GM04503 (cell line): ENCODE measurements at places on chromosomes 2 and 18.

DNA sequence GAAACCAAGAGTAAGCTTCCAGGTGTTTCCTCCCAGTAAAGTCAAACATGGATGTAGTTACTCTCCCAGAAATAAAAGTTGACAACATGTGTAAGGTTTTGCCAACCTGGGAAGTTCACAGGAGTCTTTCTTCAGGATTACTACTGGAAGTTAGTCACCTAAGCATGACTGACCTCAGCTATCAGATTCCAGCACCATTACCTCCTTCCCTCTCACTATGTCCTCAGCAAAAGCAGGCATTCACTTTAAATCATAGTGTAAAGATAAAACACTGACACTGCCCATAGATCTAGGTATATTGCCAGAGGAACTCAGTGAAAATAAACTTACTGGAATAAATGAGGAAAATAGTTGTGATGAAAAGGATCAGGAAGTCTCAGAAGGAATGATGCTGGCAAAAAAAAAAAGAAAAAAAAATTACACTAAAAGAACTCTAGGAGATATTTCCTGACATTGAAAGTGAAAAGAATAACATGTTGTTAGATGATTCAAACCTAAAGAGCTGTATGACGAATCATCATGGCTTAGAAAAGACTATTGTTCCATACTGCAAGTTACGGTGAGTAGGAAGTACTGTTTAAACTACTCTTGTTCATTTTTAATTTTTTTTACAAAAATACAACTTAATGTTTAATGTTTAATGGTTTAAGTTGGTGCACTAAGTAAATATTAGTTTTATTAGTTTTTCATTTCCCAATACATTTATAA, 484.5 kb upstream of the ZNF804A start:
- no peak for DNase-seq

GRCh38 chr2:202821206-202822160, 50.1 kb downstream of the ICA1L start:
- no peak for DNase-seq

DNA sequence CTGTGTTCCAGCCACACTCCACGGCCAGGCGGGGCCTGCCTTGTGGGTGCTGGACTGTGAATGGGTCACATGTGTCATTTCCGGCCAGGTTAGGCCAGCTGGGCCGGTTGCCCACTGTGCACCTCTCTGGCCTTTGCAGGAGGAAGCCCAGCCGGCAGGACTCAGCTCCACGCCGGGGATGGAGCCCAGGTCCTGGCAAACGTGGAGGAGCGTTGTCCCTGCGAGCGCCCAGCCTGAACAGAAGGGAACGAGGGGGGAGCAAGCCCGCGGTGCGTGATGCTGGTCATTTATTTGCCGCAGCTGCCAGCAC, 152.9 kb downstream of the PXDN start:
- no peak for DNase-seq

DNA sequence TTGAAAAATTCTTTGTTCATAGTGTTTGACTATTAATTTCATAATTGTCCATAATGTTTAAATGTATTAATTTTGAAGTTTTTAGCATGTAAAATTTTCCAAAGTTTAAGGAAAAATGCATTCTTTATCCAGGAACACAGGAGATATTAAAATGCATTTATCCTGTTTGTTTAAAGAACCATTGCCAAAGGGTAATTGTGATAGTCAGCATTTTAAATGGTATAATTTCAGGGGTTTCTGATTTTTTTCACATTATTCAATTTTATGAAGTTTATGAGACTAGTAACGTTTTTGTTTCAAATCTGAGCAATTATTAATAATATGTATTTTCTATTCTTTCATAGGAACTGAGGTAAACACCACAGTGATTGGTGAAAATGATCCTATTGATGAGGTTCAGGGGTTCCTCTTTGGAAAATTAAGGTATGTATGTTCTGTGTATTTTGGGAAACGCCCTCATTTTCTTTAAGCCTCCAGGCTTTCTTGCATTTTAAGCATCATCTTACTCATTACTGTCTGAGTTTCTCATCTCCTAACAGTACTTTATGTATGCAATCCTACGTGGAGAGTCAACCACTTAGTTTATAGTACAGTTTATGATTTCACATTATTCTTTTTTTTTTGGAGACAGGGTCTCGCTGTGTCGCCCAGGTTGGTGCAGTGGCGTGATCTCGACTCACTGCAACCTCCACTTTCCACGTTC, 25.1 kb downstream of the UGGT1 start:
- no peak for DNase-seq

- DNase-seq, result no peak
Measured at GRCh38 chr2:70516596-70516995, 37.0 kb downstream of the TGFA start.
